ENCODE measurements at places on chromosomes 1 and 21.

DNA sequence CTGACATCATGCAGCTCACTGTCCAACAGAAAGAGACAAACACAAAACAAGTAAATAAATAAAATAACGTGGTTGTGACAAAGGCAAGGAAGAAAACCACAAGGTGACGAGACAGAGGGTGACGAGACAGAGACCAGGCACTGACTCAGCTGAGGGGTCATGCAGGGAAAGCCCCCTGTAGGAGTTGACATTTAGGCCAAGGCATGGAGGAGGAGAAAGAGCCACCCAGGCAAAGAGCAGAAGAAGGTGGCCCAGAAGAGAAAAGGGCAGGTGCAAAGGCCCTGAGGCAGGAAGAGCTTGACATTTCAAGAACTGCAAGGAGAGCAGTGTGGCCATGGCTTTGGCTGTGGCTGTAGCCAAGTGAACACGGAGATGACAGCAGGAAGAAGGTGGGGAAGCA is 65.1 kb upstream of the ID3 start:
- no peak for DNase-seq

DNA sequence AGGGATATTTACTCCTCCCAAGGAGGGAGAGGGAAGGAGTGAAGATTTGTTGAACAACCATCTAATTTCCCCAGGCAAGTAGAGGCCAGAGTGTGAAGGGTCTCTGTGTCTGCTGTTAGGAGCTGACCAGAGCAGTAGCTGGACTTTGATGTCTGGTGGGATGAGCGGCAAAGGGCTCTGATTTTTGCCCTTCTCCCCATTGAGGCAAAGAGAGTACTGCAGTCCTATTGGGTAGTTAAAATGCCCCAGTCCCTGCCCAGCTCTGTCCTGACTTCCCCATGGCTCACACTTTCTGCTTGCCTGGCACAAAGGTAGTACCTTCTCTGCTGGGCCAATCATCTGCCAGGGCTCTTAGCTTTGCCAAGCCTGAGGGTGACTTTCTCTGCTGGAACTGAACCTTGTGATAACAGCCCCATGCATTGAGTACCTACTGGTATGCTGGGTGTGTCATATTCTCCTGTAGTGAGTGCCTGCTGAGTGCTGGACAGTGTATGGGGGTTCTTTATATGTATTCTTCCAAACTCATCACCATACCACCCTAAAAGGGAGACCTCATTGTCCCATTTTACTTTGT is 64.0 kb upstream of the SELENON start:
- DNase-seq: no peak

- DNase-seq: peak; percentile 43
Observed at GRCh38 chr1:54273795-54274163, 73.8 kb downstream of the MRPL37 start.

DNA sequence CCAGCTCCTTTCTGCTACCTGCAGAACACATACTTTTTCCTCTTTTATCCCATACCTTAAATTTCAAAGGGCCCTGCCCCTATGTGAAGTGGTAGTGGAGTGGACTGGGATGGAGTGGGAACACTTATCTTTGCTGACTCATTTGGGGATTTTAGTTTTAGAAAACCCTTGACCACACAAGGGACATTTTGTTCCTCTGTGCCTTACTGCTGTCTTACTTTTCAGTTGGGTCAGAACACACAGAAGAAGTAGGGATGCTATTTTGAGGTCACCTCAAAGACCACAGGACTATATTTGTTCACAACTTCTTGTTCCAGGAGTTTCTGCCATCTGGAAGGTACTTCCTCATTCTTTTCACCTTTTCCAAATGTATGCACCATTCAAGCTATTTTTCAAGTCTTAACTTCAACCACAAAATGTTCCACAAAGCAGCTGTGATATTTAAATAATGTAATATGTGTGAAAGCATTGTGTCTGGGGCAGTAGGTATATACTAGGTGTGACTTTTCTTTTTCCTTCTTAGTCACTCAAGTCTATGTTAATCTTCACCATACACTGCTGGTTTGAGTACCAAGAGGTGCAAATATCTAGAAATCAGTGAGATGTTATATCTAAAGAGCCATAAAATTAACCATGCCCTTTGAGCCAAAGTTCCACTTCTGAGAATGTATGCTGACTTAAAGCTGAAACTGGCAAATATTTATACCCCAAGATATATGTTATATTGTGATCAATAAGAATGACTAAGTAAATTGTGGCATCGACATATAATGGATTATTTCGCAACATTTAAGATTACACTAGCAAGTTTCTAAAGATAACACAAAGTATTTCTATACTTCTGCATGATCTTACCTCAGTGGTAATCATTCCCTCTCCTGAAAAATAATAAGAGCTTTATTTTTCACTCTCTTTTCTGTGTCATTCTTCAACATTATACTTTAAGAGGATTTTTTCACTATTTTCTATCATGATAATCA is 308.5 kb downstream of the MRPL39 start:
- DNase-seq: peak; percentile 14

DNA sequence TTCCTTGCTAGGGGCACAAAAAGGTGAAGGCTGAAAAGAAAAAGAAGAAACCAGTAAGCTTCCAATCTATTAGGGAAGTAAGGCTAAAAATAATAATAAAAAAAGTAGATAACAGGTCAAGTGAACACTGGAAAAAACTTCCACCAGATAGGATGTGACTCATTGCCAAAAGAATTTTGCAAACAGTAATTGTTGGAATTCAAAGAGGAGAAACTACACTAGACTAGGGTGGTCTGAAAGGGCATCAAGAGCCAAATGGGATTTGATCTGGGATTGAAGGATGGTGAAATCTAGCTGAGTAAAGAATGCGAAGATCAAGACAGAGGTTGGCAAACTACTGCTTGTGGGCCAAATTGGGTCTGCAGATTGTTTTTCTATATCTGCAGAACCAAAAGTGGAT is 6.0 kb upstream of the ST6GALNAC3 start:
- DNase-seq: peak; percentile 34

GRCh38 chr21:42012763-42013329 is 2.7 kb upstream of the ZBTB21 start:
- no peak for DNase-seq

- DNase-seq: peak; percentile 84
Observed at GRCh38 chr1:85502625-85503083, 37.7 kb upstream of the DDAH1 start.

DNA sequence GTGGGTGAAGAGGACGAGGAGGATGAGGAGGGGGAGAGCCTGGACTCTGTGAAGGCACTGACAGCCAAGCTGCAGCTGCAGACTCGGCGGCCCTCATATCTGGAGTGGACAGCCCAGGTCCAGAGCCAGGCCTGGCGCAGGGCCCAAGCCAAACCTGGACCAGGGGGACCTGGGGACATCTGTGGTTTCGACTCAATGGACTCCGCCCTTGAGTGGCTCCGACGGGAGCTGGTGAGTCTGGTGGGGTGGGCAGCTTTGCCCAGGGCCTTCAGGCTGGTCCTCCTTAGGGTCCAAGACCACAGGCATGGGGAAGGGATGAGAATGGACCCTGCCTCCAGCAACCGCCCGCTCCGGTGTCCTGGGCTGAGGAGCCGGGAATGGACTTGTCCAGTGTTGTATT is 430 bp downstream of the FAM167B start:
- no peak for DNase-seq

DNA sequence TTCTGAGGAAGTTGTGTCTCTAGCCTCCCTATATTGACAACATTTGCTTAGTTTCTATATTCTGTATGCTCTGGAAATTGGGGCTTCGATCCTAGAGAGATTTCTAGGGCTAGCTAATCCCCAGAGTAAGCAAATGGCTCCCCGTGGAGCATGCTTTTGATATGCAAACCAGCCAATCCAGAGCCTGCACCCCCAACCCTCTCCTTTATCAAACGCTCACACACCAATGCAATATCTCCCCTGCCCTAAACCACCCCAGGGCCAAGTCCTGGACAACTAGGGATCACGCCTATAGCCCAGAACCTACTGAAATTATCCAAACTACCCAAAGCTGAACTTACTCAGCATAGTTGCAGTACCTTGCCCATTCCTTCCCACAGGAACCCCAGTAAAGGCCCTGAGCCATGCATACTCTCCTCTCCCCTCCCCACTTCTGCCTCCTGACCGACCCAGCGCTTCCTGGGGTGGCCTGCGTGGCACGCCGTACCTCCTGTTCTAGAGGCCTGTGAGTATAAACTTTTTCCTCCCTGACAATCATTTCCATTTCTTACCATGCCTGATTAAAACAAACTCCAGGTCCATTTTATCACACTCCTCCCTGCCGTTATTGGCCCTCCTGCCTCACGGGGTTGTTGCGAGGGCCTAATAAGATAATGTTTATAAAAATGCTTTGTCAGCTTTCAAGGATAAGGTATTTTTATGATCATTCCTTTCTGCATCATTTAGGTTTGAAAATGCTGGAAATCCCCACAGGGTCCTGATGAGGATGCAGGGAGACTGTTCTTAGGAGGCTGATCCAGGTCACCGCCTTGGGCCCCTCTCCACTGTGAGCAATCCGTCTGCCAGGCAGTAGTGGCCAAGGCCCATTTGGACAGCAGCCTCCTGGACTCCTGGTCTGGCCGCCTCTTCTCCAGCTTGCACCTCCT is 102.7 kb downstream of the TENT5C start:
- no peak for DNase-seq

DNA sequence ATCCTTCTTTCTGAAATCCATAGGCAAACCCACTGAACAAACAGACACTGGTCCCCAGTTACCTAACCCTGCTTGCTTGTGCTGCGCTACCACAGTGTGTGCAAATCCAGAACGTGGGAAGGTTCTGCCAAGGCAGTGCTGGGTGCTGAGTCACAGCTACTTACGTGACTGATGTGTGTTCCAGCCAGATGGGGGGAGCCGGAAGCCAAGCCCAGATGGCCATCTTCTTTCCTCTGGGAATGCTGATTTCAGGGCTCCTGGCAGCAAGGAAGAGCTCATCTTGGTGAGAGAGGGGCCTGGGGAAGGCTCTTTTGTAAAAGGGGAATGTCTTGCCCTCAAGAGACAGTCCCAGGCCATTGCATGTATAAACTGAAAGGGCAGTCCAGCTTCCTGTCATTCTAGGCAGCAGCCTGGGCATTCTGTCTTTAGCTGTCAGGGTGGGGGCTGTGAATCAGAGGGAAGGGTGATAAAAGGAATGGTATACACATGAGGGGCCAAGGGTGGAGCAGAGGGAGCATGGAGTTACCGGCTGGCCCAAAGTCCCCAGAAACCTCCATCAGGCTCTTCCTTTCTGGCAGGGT is 54.1 kb downstream of the CD46 start:
- peak; percentile 98 for DNase-seq

DNA sequence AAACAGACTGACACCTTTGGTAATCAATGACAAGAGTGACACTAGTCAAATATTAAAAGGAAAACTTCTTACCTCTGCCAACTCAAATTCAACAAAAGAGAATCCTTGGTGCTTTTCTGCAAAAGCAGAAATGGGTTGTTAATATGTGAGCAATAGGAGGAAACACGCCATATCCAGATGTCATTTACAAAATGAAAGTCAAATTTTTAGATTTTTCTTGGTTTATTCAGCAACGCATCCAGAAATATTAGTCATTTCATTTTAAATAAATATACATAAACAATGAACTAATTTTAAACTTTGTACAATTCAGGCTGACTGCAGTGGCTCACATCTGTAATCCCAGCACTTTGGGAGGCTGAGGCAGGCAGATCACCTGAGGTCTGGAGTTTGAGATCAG is 22.3 kb downstream of the PABPC4 start:
- no peak for DNase-seq

GRCh38 chr1:156281693-156282478 is 739 bp downstream of the SMG5 start:
- DNase-seq: peak; percentile 46

- DNase-seq: no peak
Observed at GRCh38 chr1:151292207-151293030, 10.3 kb downstream of the ZNF687 start.

- no peak for DNase-seq
Observed at GRCh38 chr1:117342397-117342796, 24.9 kb upstream of the MAN1A2 start.

DNA sequence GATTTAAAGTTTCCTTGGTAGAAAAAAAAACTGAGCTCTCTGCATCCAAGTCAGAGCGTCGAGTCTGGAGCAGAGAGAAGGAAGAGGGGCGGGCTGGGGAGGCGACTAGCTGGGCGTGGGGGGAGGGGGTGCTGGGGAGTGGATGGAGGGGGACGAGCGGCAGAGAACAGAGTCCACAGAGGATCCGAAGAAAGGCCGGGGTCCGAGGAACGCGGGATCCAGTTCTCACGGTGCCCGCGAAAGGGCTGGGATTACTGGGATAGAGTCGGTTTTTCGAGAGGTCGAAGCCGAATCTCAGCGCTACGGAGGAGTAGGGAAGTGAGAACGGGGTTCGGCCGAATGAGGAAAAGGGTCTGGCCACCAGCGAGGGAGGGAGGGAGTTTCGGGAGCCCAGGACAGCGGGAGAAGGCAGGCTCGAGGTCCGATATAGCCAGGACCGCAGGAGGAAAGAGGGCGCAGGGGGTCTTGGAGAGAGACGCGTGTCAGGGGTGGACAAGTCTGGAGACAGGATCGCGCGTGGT is 665 bp downstream of the DAB1 start:
- peak; percentile 10 for DNase-seq

DNA sequence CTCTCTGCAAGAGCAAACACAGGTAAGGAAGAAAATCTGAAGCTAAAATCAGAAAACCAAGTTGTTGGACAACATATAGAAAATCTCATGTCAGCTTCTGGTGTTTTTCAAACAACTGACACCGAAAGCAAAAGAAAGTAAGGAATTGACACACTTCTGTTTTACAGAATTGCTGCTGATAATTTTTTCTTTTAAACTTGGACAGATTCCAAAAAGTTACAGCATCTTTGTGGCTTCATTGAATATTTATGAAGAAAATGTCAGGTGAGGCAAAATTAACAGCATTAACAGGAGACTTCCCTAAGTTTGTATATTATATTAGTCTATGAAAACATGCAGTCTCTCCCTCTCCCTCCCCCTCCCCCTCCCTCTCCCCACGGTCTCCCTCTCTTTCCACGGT is 14.9 kb upstream of the CTSS start:
- DNase-seq: no peak

GRCh38 chr1:19414515-19415121 is 70.7 kb downstream of the CAPZB start:
- no peak for DNase-seq

DNA sequence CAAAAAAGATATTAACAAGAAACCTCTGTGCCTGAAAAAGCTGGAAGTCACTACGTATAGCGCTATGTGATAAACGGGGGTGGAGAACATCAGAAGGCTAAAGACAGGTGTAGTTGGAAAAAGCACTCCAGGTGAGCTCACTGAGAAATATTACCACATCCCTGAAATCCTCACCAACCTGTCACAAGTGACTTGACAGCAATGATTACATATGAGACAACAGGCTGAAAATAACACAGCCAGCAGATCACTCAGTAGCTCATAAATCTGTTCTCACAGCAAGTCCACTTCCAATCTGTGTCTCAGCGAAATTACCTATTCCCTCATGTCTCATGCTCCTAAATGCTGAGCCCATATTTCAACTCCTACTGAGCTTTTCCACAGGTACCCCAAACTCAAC is 120.5 kb downstream of the UBR4 start:
- DNase-seq: no peak

GRCh38 chr1:19163261-19163660 is 46.8 kb downstream of the UBR4 start:
- DNase-seq: peak; percentile 86

- no peak for DNase-seq
Observed at GRCh38 chr1:39524591-39525365, 33.3 kb downstream of the BMP8A start.

Data from fibroblast of mammary gland (primary cell).